ENCODE measurements at places on chromosomes 1 and 21. TPM values are rescaled to one million over a fixed set of nuclear protein-coding genes. Genes with fewer than 3 reads are reported as not detected.

DNA sequence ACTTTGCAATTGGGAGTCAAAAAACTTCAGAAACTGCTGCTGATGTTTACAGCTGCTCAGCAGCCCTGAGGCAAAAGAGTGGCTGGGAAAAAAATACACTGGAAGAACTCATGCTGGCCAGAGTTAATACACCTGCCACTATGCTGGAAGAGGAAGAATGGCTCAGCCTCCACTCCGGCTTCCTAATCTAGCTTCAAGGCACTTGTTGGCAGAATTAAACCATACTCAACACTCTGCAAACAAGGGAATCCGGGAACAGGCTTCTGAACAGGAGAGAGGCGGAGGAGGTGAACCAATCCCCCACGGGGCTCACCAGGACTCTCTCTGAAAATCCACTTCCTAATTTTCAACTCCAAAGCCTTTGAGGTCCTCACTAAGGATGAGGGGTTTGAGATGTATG is 120.1 kb downstream of the CCDC185 start:
- DNase-seq, result no peak

DNA sequence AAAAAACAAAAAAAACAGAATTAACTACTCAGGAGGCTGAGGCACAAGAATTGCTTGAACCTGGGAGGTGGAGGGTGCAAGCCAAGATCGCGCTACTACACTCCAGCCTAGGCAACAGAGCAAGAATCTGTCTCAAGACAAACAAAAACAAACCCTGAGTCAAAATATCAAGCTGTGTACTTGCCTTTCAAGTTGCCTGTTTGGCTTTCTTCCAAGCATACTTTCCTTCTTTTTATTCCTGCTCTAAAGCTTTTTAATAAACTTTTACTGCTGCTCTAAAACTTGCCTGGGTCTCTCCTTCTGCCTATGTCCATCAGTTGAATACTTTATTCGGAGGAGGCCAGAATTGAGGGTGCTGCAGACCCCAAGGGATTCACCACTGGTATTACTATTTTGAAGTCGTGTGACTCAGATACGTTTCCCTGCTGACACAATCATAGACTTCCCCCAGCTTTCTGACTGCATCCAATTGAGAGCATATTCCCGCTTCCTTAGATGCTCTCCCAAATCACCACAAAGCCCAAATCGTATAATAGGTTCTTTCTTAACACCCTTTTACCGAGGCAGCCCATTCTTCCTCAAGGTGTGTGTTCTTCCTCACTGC is 3.5 kb upstream of the ACBD6 start:
- no peak for DNase-seq

DNA sequence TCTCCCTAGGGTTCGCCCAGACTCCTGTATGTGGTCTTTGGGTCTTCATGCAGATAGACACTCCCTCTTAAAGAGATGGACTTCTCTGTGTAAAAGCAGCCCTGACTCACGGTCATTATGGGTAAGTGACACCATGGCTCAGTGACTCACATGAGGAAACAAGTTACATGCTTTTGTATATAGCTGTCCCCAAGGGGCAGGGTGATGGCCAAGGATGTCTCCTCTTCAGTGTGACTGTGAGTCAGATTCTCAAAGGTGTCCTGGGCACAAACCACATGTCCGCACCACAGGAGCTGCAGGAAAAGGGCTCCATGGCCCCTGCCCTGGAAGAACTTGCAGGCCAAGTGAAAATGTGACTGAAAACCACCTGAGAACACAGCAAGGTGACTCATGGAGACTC is 380.4 kb downstream of the NPHP4 start:
- no peak for DNase-seq

GRCh38 chr1:13860031-13860430 is 160.0 kb downstream of the PRDM2 start:
- DNase-seq, result no peak

GRCh38 chr1:197441999-197442414 is 174.0 kb downstream of the CRB1 start:
- peak; percentile 57 for DNase-seq

- peak; percentile 61 for DNase-seq
Measured at GRCh38 chr1:152697701-152698600, at the start of gene LCE2A. LCE2A (plus strand) TSS chr1:152698345; CDS start chr1:152698902, 557 bp downstream.

Gene PLA2G2F
- total RNA-seq, result not detected
